ENCODE measurements at places on chromosomes 12 and 14.

GRCh38 chr12:94872971-94873733 lies 130.3 kb downstream of the NDUFA12 start:
- no peak for DNase-seq

DNA sequence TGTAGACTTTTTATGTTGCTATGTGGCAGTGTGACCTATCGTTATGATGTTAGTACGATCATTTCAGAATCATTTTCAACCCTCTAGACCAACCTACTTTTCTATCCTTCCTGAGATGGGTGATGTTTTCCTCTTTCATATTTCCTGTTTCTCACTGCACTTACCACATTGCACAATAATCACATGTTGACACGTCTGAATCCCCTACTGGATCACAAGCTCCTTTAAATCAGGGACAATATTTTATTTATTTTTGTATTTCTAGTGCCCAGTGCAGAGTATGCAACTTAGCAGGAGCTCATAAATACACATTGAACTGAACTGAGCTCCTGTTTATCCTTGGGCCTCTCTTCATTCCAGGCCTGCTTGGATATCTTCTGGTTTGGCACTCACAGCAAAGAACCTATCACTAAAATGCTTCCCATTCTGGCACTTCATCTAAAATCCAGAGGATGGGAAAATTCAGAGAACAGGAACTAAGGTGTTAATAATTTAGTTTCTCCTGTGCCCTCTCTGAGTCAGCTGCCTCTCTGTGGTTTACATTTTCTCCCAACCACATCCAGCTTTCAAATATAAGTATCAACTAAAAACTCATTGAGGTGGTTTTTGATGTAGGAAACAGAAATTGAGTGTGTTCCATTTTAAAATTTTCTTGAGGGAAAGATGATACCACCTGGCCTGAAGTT lies 69.4 kb upstream of the DYRK2 start:
- no peak for DNase-seq

DNA sequence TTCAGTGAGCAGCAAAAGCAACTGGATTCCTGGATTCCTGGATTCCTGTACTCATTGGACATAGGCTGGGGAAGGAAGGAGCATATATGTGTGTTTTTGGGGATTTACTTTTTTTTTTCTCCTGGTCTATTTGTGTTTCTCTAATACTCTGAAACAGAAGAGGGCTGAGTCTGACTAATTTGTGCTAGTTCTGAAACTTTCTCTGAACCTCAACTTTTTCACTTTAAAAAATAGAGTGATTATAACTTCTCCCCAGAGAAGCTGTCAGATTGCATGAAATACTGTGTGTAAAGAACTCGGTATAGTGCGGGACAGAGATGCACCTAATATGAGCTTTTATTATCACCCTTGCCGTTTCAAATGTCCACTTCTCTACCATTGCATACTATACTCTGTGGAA lies 529.5 kb downstream of the TMTC2 start:
- DNase-seq: no peak

DNA sequence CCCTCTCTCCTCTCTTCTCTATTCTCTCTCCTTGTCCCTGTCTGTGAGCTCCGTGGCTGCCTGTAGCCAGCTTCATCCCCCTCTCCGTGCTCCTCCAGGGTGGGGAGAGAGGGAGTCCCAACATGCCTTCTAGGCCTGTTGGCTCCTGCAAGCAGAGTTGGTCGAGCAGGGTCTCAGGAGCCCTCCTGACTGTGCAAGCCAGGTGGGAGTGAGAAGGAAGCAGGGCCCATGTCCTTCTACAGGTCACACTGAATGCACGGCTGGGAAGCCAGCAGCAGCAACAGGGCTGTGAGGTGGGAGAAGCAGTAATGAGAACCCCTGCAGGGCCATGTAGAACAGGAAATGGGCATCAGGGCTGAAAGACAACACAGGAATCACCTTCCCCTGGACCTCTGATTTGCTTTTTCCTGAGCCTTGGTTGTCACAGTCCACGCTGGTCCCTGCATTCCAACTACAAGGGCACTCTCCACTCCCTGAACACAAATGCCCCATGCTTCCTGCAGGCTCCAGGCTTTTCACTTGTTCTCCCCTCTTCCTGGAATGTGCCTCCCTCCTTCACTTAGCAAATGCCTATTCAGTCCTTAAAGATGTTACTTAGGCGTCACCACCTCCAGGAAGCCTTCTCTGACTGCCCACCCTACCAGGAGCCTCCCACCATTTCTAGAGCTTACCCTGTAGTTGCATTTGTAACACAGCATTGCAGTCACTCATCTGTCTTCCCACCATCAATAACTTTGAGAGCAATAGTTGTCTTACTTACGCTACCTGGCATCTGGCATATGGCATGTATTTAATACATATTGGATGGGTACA lies 51.2 kb downstream of the TSPAN11 start:
- DNase-seq: no peak

DNA sequence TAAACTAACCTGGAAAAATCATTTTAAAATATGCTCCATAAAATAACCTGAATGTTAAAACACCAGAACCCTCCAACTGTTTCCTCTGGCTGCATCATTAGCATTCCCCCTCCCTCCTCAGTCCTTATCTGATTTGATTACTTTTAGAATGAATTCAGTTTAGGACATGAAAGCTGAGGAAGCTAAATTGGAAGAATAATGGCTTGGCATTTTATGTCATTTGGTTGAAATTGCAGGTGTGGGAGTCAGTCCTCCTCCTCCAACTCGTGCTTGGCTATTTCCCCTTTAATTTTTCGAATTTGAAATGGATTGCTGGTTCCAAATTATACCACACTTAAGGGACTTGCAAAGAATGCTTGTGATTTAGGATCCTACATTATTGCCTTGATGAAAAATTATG lies 473.0 kb upstream of the STXBP6 start:
- DNase-seq: no peak

GRCh38 chr14:95711476-95712176 lies 2.3 kb downstream of the TCL1A start:
- no peak for DNase-seq

All from activated CD4-positive, alpha-beta T cell treated with anti-CD3 and anti-CD28 coated beads for 24 hours (primary cell).